SK-MEL-5 (cell line): ENCODE measurements at places on chromosomes 5 and 9. TPM values are rescaled to one million over a fixed set of nuclear protein-coding genes. Genes with fewer than 3 reads are reported as not detected.

GRCh38 chr5:136295914-136296313, 69.4 kb downstream of the TRPC7 start:
- no peak for DNase-seq

DNA sequence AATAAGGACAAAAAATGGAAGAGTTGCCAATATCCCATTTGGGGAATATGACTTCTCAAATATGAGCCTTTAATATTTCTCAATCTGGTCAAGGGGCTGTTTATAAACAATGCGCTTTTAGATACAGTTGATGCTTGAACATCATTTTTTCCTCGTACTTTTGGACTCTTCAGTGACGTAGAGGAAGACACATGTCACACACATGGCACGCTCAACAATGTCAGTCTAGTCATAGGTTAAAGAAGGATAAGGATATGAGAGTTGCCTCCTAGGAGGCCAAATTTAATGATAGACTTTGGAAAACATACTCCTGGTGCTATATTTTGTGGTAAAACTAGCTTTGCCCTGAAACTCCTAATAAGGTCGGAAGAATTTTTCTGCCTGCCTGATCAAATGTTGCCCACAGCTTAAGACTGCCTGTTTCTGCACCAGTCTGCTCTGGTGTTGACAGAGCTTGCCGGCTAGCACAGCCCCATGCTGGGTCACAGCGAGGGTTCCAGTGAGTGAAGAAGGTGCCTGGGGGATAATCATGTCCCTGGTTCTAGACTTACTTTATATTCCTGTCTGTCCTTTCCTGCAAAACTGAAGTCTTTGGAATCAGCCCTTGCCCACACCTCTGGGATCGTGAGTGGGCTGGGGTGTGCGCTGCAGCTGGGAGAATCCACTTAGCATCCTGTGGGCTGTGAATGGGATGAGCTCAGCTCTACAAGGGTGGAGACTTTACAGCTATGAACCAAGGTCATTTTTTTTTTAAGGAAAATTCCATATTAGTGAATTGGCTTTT, 230.8 kb upstream of the IRX4 start:
- DNase-seq = no peak

Gene PCDHB12
- total RNA-seq = 0.24 and 0.42 TPM in 2 replicates

DNA sequence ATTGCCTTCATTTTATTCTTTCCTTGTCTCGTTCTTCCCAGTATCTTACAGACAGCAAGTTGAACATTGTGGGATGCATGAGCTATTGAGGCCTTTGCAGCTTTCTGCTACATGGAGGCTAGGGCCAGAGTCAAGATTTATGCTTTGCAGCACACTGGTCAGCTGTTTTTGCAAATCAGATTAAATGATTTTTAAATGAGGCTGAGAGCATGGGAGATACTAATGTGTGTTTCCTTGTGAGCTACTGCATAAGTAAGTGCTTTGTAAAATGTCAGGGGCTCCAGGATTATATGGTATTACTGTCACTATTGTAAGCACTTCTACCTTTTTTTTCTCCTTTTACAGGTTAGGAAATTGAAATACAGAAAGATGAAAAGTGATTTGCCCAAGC, 111.0 kb upstream of the CDKN2B start:
- no peak for DNase-seq
